ENCODE measurements at places on chromosomes 16 and 17.

DNA sequence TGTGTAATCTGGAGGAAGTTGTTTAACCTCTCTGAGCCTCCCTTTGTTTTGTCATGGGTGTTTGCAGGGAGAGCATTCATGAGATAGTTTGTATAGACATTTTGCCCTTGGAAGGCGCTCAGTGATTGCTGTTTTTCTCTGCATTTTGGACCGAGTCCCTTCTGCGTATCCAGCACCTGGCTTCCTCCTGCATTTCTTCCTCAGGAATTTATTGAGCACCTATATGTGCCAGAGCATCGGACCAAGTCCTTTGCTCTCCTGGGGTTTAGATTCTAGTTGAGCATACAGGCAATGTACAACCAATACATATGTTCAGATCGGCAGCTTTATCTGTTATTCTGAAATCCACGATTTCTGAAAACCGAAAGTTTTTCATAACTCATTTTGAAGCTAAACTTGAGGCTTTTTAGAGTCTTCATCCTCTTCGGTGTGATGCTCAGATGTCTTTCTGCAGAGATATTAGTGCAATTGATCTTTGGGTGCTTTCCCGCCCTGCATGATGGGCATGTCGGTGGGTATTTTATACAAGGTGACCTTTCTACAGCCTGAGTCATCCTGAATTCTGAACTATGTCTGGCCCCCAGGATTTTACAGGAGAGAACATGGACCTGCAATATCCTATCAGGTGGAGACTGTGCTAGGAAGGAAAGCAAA lies 4.1 kb downstream of the IL4R start:
- DNase-seq, result no peak

- DNase-seq, result no peak
These were observed 86.7 kb downstream of the KATNIP start for GRCh38 chr16:27636453-27637240.

DNA sequence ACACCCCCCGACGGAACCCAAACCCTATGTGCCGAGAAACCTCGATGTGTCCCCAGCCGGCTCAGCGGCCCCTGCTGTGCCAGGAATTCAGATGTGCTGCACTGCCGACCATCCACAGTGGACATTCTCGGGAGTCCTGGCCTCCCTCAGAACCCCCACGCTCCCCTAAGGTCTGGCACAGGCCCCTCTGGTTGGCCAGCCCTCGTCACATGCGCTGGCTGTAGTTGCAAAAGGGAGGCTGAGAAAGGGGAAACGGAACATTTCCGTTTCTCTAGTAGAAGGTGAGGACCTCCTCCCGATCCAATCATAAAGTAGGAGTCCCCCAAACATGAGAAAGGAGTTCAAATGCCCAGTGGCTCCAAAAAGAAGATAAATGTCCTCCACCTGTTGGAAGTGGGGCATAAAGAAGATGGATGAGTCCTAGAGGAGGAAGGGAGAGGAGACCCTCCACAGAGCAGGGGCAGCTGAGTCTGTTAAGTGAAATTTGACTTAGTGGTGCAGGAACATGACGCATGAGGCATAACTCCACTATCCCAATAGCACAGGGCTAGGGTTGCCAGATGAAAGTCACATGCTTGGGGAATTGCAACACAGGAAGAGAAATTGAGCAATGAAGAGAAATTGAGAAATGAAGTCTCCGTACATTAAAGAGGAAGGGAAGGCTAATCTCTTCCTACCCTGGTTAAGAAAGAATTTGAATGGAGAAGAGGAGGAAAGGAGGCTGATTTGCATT lies 49.3 kb upstream of the WSB1 start:
- peak; percentile 97 for DNase-seq

GRCh38 chr17:70373369-70373768 lies 204.0 kb downstream of the KCNJ2 start:
- no peak for DNase-seq

DNA sequence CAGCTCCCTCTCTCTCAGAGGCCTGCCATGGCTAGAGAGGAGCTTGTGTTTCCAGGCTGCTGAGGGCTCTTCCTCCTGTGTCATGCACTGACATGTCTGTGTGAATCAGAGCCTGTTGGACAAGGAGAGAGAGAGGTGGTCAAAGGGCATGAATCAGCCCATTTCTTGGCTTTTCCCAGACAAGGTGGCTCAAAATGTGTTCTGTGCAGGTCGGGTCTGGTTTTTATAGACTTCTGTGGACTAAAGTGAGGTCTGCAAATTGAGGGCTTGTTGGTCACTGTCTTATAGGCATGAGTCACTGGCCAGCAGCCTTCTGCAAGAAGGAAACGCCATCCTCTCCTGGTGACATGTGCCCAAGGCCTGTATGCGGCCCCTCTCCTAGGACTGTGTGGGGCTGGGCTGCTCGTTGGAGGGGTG lies 97.9 kb downstream of the FOXL1 start:
- no peak for DNase-seq

DNA sequence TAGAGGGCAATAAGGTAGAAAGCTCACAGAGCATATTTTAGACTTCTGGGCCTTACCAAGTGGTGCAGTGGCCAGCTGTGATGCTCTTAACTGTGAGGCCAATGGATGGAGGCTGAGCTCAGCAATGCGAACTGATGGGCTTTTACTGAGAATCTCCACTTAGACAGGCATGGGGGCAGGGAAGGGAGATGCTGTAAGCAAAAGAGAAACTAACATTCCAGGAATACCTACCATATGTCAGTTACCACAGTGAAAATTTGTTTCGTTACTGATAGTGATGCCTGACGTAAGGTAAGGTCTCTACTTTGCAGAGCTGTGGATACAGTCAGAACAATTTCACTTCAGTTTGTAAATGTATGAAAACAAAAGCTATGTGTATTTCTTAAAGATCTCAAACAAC lies 250.6 kb upstream of the ZFHX3 start:
- DNase-seq, result no peak

- DNase-seq, result no peak
These were observed 74.5 kb upstream of the C17orf78 start for GRCh38 chr17:37301288-37301687.

GRCh38 chr16:24773771-24774427 lies 44.4 kb downstream of the TNRC6A start:
- DNase-seq, result no peak

DNA sequence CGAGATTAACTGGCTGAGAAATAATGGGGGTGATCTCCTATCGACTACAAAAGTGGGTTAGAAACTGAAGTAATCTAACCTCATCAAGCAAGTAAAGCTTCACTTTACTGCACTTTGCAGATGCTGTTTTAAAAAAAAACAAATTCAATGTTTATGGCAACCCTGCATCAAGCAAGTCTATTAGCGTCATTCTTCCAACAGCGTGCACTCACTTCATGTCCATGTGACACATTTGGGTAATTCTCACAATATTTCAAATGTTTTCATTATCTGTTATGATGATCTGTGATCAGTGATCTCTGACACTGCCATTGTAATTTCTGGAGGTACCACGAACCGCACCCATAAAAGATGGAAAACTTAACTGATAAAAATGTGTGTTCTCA lies 70.8 kb downstream of the KANSL1 start:
- no peak for DNase-seq

- DNase-seq, result peak; percentile 81
These were observed 27.1 kb upstream of the SNN start for GRCh38 chr16:11640987-11641817.

- no peak for DNase-seq
These were observed 39.2 kb downstream of the GPATCH8 start for GRCh38 chr17:44464037-44464436.

- DNase-seq, result no peak
These were observed 15.7 kb upstream of the RNF222 start for GRCh38 chr17:8413328-8413727.

GRCh38 chr17:57355090-57355859 lies 99.0 kb downstream of the MSI2 start:
- no peak for DNase-seq

- no peak for DNase-seq
These were observed 22.9 kb upstream of the FOXJ1 start for GRCh38 chr17:76163919-76164318.

DNA sequence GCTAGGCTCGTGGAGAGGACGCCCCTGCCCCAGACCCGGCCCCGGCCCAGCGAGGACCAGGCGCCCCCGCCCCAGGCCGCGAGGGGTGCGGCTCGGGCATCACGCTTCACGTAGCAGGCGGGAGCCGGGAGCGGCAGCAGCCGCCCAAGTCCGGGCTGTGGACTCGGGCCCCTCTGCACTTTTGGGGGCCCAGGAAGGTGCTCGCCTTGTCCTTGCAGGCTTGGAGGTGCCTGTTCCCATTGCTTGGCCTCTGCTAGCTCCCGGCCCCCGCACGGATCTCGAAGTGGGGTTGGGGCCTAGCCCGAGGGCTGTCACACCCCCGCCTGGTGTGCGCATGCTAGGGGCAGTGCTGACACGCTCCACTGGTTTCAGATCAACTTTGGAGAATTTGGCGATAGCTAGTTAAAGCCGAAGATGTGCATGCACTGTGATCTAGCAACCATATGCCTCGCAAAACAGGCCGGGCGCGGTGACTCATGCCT lies 55.7 kb downstream of the WSB1 start:
- no peak for DNase-seq

DNA sequence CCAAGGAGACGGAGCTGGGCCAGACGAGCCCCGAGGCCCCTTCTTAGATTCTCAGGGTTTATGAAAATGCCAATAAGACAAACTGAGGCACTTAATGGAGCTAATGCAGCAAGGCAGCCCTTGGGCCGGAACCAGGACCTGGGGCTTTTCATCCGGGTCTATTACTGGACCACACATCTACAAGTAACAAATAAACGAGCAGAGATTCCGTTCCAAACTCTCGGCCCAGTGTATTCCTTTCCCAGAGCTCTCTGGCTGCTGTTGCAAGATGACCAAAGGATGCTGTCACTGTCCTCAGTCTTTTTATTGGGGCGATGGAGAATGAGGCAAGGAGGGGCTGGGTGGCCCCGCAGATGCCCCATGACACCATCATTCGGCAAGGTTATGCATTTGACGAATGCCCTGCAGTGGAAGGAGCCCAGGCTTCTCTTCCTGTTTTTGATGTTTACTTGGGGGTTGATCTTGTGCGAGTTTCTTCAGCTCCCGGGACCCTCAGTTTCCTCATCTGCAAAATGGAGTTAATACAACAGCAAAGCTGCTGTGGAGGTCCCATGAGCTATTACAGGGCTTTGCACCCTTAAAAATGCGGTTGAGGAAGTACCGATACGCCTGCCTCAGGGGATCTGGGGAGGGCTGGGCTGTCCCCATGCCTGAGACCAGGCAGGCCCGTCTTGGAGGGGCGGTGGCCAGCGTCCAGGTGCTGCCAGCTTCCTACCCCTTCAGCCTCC lies 1.1 kb upstream of the NTN1 start:
- DNase-seq, result no peak

DNA sequence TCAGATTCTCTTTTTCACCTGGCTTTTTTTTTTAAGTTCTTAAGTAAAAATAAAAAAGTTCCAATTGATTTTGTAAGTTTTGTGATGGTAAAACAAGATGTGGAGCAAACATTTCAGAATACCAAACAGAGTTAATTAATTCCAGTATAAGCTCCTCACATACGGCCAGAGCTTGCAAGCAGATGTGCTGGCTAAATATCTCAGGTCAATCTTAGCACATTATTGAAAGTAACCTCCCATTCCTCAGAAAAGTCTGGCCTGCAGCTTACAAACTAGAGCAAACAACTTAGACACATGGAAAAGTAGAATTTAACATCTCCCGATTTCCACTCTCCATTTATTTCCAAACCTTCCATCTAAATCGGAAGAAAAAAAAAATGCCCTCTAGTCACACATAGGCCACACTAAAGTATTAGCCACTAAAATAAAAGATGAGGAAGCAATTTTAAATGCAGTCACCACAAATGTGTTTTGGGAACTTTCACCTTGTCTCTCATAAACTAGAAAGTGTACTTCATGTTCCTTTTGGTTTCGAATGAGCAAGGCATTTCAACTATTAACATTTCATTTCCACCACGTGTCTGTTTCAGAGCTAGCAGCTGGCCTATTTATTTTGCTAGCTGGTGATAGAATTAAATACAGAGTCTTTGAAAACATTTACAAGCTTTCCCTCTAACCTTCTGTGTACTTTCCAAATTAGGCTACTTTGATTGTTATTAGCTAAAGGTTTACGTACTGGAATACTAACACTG lies 143.3 kb downstream of the STX8 start:
- no peak for DNase-seq

GRCh38 chr17:44146375-44147346 lies 4.9 kb downstream of the HROB start:
- peak; percentile 80 for DNase-seq

DNA sequence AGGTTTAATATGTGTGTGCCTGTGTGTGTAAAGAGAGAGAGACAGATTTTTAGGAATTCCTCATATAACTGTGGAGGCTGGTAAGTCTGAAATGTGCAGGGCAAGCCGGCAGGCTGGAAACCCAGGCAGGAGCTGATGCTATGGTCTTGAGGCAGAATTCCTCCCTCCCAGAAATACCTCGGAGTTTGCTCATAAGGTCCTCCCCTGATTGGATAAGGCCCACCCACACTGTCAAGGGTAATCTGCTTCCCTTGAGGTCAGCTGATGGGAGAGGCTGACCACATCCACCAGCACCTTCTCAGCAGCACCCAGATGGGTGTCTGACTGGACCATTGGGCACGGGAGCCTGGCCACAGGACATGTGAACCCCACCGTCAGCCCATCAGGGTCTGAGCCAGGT lies 42.4 kb downstream of the C16orf95 start:
- DNase-seq, result no peak

Measured in suppressor macrophage treated with lipopolysaccharide for 4 hours (primary cell).